ENCODE measurements at places on chromosomes 6 and 20.

GRCh38 chr6:142926494-142927270 lies 18.3 kb downstream of the HIVEP2 start:
- peak; percentile 79 for DNase-seq

GRCh38 chr6:6722195-6722594 lies 133.7 kb downstream of the LY86 start:
- DNase-seq = no peak

DNA sequence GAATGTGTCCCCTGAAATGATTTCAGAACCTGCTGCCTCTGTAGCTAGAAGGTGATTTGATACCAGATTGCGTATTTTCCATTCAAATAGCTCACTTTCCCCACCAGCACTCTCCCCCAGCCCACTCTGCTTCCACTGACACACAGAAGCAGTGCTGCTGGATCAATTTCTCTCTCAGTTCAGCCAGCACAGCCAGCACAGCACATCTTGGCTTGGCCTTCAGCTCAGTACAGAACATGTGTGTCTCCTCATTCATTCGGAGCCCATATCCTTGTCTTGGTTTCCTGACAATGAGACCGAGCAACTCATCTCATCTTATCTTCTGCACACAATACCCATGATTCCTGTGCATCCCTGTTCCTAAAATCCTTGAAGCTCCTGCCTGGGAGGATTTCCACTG lies 33.8 kb upstream of the CD83 start:
- no peak for DNase-seq

GRCh38 chr6:119333707-119334295 lies 15.8 kb downstream of the MAN1A1 start:
- no peak for DNase-seq

GRCh38 chr6:88135578-88136114 lies 30.5 kb downstream of the CNR1 start:
- no peak for DNase-seq

- DNase-seq = no peak
These were observed 437.8 kb upstream of the ID4 start for GRCh38 chr6:19399406-19399805.

GRCh38 chr6:64252256-64252655 lies 616.7 kb downstream of the PHF3 start:
- no peak for DNase-seq

GRCh38 chr6:30876039-30876730 lies 8.1 kb upstream of the DDR1 start:
- no peak for DNase-seq

GRCh38 chr6:3163248-3163594 lies 5.9 kb upstream of the TUBB2A start:
- DNase-seq = no peak

DNA sequence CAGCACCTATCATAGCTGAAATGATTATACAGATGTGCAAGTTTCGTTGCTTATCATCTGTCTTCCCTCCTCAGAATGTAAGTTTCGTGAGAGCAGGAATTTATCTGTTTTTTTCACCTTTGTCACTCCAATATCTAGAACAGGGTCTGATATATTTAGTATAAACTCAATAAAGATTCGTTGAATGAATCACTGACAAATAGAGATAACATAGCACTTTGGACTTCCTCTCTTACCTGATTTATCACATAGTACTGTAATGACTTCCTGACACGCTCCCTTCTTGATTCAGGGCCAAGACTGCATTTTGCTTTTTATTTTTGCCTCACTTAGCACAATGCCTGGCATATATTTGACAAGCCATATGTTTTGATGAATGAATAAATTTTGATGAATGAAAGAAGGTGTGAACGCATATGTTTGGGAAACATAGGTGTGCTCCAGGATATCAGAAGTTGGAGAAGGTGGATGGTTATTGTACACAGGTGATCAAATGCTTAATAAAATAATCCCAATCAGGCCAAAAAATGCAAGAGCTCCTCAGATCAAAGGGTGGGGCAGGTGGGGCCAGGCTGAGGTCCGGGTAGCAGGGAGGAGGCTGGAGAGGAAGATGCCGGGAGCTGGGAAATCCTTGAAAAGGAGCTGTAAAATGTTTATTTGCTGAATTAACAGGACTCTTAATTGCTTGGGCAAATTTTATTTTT lies 33.0 kb downstream of the PIM1 start:
- DNase-seq = no peak

- no peak for DNase-seq
These were observed at the start of gene OCSTAMP for GRCh38 chr20:46550461-46550860. Gene OCSTAMP, minus strand, starts transcription at chr20:46550654. Its CDS starts 94 bp downstream, at chr20:46550560.

- no peak for DNase-seq
These were observed at the start of gene HRH3 for GRCh38 chr20:62219992-62220665. Gene HRH3, minus strand, starts transcription at chr20:62220278. Its CDS starts 308 bp downstream, at chr20:62219970.

DNA sequence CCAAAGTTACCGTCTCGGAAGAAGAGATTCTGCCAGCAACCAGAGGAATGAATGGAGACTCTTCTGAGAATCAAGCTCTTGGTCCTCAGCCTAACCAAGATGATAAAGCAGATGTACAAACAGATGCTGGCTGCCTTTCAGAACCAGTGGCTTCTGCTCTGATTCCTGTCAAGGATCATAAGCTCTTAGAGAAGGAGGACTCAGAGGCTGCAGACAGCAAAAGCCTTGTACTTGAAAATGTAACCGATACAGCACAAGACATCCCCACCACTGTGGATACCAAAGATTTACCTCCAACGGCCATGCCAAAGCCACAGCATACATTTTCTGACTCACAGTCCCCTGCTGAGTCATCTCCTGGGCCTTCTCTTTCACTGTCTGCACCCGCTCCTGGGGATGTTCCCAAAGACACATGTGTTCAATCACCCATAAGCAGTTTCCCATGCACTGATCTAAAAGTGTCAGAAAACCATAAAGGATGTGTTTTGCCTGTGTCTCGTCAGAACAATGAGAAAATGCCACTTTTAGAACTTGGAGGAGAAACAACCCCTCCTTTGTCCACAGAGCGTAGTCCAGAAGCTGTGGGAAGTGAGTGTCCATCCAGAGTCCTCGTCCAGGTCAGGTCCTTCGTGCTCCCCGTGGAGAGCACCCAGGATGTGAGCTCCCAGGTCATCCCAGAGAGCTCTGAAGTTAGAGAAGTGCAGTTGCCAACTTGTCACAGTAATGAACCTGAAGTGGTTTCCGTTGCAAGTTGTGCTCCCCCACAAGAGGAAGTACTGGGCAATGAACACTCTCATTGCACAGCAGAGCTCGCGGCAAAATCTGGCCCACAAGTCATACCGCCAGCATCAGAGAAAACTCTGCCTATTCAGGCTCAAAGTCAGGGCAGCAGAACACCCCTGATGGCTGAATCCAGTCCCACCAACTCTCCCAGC lies 109.6 kb downstream of the RTN4IP1 start:
- DNase-seq = peak; percentile 87

GRCh38 chr20:60066438-60066823 lies 108.2 kb downstream of the CDH26 start:
- no peak for DNase-seq

DNA sequence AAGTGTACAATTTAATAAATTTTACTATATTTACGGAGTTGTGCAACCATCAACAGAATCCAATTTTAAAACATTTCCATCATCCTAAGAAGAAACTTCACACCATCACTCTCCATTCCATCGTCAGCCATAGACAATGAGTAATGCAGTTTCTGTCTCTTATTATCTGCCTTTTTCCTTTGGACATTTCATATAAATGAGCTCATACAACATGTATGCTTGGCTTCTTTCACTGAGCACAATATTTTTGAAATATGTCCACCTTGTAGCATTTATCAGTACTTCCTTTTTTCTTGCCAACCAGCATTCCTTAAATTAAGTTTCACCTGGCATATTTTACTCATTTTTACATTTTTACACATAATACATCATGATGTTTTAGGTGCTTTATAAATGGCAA lies 22.7 kb upstream of the HIVEP1 start:
- DNase-seq = no peak

GRCh38 chr6:170156448-170157375 lies 134.2 kb downstream of the DLL1 start:
- no peak for DNase-seq

- DNase-seq = no peak
These were observed 152.0 kb downstream of the TASP1 start for GRCh38 chr20:13486694-13487093.

GRCh38 chr6:170155464-170156196 lies 135.2 kb downstream of the DLL1 start:
- DNase-seq = no peak

DNA sequence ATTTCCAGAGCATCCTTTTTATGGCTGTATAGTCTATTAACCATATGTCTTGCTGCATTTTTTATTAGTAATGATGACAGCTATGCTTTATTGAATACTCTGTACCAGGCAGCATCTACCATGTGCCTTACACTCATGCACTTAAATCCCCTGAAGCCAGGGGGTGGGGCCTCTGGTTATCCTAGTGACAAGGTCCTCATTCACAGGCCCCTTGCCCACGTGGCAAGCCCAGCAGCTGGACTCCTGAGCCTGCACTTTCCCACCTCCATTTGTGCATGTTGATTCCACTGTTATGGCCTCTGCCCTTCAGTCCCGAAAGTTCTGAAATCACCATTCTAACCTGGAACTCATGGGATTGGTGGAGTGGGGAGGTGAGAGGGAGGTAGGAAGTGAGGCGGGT lies 22.3 kb downstream of the ACTR5 start:
- DNase-seq = no peak

DNA sequence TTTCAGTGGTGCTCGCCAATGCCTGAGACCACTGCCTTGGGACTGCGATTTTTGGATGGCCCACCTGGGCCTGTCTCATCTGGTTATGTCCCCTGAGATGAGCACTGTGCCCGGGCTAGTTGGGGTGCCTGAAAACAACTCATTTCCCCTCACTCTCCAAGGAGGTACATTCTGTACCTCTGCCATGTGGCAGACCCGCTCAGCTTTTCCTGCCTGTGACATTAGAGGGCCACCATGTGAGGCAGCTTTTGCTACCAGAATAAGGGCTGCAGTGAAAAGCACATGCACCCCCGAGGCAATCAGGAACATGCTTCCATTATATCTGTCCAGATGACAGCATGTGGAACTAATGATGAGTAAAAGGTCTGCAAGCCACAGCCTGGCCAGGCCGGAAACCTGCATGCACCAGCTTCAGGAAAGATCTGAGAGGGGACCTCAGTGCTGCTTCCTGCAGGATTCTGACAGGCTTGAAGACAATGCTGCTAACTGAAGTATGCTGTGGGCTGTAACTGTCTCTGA lies 11.3 kb upstream of the SRSF6 start:
- no peak for DNase-seq

DNA sequence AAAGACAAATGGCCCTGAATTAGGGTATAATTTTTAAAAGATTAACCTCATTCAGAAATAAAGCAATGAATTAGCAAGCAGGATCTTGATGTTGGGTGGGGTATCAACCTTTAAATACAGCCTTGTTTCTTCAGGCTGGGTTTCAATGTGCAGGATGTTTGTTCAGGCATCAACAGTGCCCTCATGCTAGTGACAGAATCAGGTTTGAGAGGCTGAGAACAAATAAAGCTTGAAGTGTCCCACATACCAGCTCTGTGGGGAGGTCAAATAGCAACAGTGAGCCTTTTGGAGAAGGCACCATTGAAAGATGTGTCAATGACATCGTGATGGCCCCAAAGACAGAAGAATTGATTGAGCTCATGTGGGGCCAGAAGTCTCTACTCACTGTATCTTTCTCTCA lies 68.2 kb downstream of the MTFR2 start:
- DNase-seq = no peak

- no peak for DNase-seq
These were observed 10.2 kb downstream of the SENP6 start for GRCh38 chr6:75611702-75612375.

DNA sequence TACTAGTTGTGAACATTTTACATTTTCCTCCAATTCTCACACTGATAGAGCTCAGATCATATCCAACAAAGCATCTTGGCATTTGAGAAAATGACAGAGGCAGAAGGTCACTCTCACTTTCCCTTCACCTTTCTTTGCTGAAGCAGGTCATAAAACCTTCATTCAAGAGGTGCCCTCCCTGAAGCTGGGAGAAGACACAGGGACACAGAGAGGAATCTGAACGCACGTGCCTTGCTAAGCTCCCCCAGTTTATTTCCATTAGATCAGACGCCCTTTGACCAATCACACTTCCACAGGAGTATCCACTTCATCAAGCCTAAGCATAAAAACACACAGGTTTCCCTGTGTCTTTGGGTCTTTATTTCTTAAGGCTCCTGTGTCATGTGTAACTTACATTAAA lies 9.2 kb upstream of the MBOAT1 start:
- no peak for DNase-seq

DNA sequence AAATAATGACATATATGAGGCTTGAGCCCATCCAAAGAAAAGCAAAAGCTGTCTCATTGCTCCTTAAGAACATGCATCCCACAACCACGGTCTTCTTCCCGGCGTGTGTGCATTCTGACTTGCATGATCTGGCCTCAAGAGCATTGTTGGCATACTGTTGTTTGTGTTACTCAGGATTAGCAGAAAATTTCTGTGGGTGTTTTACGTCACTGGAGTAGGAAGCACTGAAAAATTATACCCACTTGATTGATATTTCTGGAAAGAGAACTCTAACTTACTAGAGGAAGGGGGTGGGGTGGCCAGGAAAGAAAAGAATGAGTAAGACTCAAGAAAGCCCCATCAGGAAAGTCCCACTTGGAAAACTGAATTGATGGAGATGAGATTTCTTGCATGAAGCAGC lies 326.2 kb upstream of the PRDM1 start:
- DNase-seq = peak; percentile 68

- DNase-seq = no peak
These were observed 47.2 kb downstream of the QKI start for GRCh38 chr6:163461696-163462095.

- no peak for DNase-seq
These were observed 208.4 kb upstream of the CNR1 start for GRCh38 chr6:88374553-88374952.

DNA sequence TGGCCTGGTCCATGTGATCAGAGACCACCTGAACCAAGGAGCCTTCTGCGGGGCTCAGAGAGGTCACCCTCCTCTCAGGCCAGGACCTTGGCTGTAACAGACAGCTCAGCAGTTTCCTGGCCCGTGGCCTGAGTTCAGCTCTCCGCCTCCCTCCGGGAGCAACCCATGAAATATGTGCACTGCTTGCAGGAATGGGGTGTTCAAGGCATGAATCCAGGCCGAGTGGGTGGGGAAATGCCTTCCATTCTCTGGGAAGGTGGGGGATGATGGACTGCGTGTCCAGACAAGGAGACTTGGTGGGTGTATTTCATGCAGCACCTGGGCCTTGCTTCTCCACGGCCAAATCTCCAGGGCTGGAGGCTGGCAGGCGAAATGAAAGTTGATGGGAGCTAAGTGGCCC lies 46.0 kb downstream of the SIRPA start:
- DNase-seq = no peak
